Mesenteric fat pad (tissue), 1 donor: ENCODE measurements at places on chromosomes 13 and 19. TPM values are rescaled to one million over a fixed set of nuclear protein-coding genes. Genes with fewer than 3 reads are reported as not detected.

PCDH20 gene
- total RNA-seq: 0.10 TPM

NXNL1 gene
- total RNA-seq: 1.3 TPM

CGB8 gene
- not detected for total RNA-seq

ADM5 gene
- 1.3 TPM for total RNA-seq

PEG3 gene
- 13.2 TPM for total RNA-seq

KLF5 gene
- 1.2 TPM for total RNA-seq

UNC13A gene
- total RNA-seq: 0.10 TPM

NLRP7 gene
- total RNA-seq: not detected

LMTK3 gene
- 0.45 TPM for total RNA-seq

CYP2F1 gene
- not detected for total RNA-seq

FFAR2 gene
- 2.4 TPM for total RNA-seq

SLC10A2 gene
- total RNA-seq: not detected

RINL gene
- 8.9 TPM for total RNA-seq

MTUS2 gene
- total RNA-seq: not detected

GAPDHS gene
- not detected for total RNA-seq

TMEM150B gene
- 7.1 TPM for total RNA-seq

RFX2 gene
- 27.9 TPM for total RNA-seq

ZNF99 gene
- total RNA-seq: 0.10 TPM

KCTD15 gene
- 18.4 TPM for total RNA-seq

RASA3 gene
- 102 TPM for total RNA-seq

ZNF433 gene
- total RNA-seq: 3.5 TPM

VSIG10L gene
- total RNA-seq: 2.4 TPM

ENOX1 gene
- total RNA-seq: 8.2 TPM

SPRED3 gene
- 2.2 TPM for total RNA-seq

GNG14 gene
- not detected for total RNA-seq

OLFM2 gene
- 15.9 TPM for total RNA-seq

UBE2L5 gene
- total RNA-seq: 0.26 TPM

NRTN gene
- total RNA-seq: 0.42 TPM

CGB2 gene
- total RNA-seq: not detected

SMIM44 gene
- total RNA-seq: not detected

KIR3DL1 gene
- not detected for total RNA-seq

FGF21 gene
- not detected for total RNA-seq

CDC34 gene
- 53.7 TPM for total RNA-seq

TRAPPC2B gene
- 10.3 TPM for total RNA-seq

IGSF23 gene
- not detected for total RNA-seq

LILRB4 gene
- 14.2 TPM for total RNA-seq

KIR2DL1 gene
- total RNA-seq: not detected

CCL25 gene
- not detected for total RNA-seq

AP1M2 gene
- total RNA-seq: 3.2 TPM

PDE4A gene
- 28.5 TPM for total RNA-seq

KLK4 gene
- total RNA-seq: not detected

CBY2 gene
- not detected for total RNA-seq

HCST gene
- 20.9 TPM for total RNA-seq
